ENCODE measurements at places on chromosomes 6 and 20. TPM values are rescaled to one million over a fixed set of nuclear protein-coding genes. Genes with fewer than 3 reads are reported as not detected.

TFAP2D gene
- not detected for polyA plus RNA-seq

THBS2 gene
- 95.8 TPM for polyA plus RNA-seq

GSTA2 gene
- not detected for polyA plus RNA-seq

AURKA gene
- polyA plus RNA-seq, result 31.0 TPM

SLC23A2 gene
- 17.9 TPM for polyA plus RNA-seq

TGM3 gene
- not detected for polyA plus RNA-seq

PARD6B gene
- polyA plus RNA-seq, result 0.71 TPM

NNAT gene
- polyA plus RNA-seq, result 59.6 TPM

TFAP2A gene
- polyA plus RNA-seq, result 2.3 TPM

ACTL10 gene
- 0.31 TPM for polyA plus RNA-seq

CCN5 gene
- 0.37 TPM for polyA plus RNA-seq
